ENCODE measurements at places on chromosomes 1 and 21.

- DNase-seq: no peak
Measured at GRCh38 chr1:29343476-29343875, 107.2 kb downstream of the PTPRU start.

DNA sequence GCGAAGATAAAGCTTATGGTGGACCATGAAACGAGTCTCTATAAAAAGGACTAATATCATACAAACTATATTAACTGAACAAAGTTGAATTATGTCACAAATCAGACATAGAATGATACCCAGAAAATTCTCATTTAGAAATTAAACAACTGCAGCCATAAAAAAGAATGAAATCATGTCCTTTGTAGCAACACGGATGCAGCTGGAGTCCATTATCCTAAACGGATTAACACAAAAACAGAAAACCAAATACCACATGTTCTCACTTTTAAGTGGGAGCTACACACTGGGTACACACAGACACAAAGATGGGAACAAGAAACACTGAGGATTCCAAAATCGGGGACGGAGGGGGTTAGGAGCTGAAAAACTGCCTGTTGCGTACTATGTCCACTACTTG, 11.5 kb downstream of the COP1 start:
- DNase-seq: no peak

DNA sequence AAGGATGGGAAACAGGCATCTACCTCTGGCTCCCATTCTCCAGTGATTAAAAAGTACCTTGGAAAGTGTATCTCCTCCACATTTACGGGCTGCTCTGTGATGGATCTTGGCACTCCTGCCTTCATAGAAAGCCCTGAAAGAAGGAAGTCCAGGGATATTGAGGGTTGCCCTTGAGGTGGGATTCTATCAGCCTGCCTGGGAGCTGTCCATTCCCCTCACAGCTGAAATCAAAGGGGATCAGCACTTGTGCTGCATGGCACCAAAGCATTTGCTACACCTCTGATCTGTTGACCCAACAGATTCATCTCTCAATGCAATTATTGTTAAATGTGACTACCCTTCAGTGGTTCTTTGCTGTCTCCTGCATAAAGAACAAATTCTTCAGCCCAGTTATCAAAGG, 442.0 kb upstream of the RUNX1 start:
- no peak for DNase-seq

GRCh38 chr1:191641420-191642260, 516.6 kb upstream of the RGS18 start:
- no peak for DNase-seq

- DNase-seq: no peak
Measured at GRCh38 chr1:76381450-76382097, 307.0 kb downstream of the ST6GALNAC3 start.

- no peak for DNase-seq
Measured at GRCh38 chr1:29603622-29604021, 367.3 kb downstream of the PTPRU start.

- DNase-seq: no peak
Measured at GRCh38 chr1:13593511-13594131, 10.0 kb downstream of the PDPN start.

- DNase-seq: no peak
Measured at GRCh38 chr1:159790237-159790917, 9.6 kb downstream of the DUSP23 start.

DNA sequence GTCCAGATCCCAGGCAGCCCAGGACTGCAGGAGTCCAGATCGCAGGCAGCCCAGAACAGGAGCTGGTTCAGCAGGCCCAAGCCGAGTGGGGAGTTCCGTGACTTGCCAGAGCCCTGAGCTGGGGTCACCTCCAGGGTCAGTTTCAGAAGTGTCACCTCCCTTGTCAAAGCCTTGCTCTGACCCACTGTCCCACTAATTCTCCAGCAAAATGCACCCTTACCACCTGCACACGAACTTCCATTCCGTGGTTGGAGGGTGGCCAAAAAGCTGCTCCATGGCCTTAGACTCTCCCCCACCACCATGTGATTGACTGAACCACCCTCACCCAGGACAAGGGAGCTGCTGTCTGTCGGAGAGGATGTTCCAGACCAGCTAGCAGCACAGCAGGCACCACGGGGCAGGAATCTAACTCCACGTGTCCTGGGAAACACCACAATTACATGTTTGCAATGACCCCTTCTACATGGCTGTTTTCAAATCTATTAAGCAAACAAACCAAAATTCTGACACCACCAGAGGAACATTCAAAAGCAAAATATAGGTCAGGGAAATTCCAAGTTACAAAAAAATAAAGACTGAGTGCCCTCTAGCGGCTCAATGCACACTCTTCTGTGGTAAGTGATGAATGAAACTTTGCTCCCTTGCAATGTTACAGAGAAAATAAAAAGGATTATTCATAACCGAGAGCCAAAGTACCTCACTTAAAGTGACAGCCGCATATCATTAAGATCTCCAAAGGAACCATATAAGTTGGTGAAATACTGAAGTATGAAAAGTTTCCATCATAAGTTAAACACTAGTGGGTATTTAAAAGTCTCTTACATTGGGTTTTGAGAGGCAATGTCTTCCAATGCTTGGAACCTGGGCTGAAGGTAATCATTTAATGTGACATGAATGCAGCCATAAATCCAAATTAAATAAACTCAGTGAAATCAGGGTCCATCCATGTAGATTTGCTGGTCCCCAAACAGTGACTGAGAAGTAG, 76.3 kb downstream of the NPHP4 start:
- DNase-seq: no peak

- DNase-seq: no peak
Measured at GRCh38 chr1:182549346-182549745, 39.7 kb downstream of the RNASEL start.

DNA sequence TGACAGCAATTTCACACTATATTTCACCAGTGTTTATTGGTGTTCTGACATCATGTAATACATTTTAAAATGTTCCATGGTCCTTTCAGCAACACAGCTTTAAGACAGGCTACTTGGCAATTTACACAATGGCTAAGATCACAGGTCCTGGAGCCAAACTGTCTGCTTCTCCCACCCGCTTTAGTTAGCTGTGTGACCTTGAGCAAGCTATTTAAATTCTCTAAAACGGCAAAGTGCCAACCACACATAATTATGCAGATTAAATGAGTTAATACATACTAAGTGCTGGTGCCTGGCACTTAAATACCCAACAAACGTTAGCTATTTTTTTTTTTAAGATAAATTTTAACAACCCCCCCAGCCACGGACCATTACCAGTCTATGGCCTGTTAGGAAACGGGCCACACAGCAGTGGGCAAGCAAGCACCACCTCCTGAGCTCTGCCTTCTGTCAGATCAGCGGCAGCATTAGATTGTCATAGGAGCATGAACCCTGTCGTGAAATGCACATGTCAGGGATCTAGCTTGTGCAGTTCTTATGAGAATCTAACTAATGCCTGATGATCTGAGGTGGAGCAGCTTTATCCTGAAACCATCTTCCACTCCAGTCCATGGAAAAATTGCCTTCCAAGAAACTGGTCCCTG, 26.9 kb downstream of the SOD1 start:
- no peak for DNase-seq

DNA sequence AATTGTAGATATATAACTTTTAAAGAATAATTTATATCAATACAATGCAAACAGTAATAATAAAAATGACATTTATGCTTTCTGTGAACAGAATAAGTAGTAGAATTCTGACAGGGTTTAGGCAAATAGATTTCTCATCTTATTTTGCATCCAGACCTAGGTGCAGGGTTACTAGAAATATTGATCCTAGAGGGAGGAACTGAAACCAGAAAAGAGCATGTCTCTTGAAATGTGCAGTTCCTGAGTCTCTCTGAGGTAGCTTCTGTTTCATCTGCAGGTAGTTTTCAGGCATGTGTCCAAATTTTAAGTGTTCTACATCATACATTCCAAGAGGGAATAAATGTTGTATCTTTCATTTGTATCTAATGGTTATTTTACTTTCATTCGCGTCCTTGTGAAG, 631.9 kb upstream of the ADGRL4 start:
- DNase-seq: no peak

Measured in anterior cingulate cortex (tissue), 58 donors.